ENCODE measurements at places on chromosomes 12 and 14.

DNA sequence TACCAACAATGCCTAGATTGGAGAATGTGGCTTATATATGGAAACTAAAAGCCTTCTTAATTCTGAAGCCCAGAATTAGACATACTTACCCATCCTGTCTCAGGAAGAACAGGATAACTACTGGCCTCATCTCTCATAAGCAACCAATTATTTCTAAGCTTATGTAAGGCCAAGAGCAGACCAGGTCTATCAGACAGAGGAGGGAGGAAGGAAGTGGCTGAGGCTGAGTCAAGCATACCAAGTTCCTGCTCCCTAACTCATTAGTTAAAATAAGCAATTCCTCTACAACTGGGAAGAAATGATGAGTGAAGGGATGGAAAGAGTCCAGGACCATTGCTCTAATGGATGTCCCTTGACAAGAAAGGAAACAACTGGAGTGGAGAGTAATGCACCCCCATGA, 27.0 kb upstream of the INSM2 start:
- no peak for DNase-seq

- DNase-seq: no peak
Measured at GRCh38 chr12:7092986-7093460, 778 bp upstream of the C1R start.

DNA sequence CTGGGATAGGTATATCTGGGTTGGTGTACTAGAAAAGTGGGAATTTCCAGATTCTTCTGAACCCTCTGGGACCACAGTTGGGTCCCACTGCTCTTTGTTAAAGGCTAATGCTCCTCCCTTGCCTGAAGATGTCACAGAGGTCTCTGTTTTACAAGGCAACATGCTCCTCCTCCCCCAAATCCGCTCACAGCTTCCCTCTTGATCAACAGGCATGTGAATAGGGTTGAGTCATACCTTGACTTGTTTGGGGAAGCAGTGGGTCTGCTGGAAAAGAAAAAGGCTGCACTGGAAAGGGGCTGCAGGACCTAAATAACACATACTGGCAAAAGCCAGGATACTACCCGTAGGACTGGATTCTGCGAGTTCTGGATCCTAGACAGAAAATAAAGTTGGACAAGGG, 165.4 kb upstream of the TMEM260 start:
- no peak for DNase-seq

GRCh38 chr14:69355154-69355597, 42.9 kb downstream of the ERH start:
- DNase-seq: no peak

- peak; percentile 69 for DNase-seq
Measured at GRCh38 chr12:122072031-122072970, 6.3 kb upstream of the MLXIP start.

GRCh38 chr12:71896205-71896882, 42.3 kb upstream of the TPH2 start:
- no peak for DNase-seq

DNA sequence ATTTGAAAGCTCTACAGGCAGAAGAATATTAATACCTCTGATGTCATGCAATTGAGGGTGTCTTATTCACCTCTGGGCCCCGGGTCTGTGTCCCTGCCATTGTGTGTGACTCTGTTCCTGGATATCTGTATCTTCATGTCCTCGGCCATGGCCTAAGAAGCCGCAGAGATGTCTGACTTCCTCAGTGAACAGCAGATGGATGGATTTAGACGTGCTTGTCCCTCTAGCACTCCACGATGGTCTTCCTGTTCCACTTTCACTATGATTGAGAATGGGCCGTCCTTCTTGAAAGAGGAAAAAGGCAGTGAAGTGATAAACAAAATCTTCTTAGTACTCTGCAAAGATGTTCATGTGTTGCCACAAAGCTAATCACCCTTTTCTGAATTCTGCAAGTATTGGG, 217.4 kb downstream of the SLC41A2 start:
- DNase-seq: no peak

DNA sequence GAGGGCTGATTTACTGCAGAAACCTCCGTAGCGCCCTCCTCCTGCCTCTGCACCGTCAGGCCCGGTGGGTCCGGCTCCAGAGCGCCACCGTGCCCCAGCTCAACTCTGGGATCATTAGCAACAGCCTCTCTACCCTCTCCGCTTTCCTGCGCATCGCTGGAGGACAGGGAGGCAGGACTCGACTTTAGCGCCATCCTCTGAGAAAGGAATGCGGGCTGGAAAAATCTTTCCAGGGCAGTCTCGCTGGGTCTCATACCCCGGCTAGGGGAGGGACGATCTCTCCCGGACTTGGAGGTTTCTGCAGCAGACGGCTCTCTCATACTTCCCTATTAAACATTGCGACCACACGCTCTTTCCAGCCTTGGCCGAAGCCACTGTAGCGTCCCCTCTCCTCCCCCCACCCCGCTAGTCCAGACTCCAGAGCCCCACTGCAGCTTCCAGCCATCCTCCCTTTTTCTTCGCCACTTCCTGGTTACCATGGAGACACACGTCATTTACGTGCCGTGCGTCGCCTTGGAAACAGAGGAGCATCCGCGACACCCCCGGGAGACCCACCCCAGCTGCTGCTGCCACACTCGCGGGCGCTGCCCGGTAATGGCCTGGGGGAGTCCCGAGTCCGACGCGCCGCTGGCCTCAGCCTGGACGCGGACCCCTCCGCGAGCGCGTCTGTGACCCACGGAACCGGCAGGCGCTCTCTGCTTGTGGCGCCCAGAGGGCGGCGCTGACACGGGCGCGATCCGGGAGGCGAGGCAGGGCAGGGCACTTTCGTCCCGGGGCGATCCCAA, at the start of gene CCDC184:
Gene CCDC184 (plus strand): TSS at position 554 of the 785 bp plus-strand sequence. CDS start 479 bp downstream, outside the sequence.
- DNase-seq: peak; percentile 64

- DNase-seq: no peak
Measured at GRCh38 chr14:85416771-85417170, 113.2 kb upstream of the FLRT2 start.

GRCh38 chr12:81168445-81168844, 90.6 kb downstream of the ACSS3 start:
- DNase-seq: no peak

GRCh38 chr12:83468988-83469908, 782.5 kb downstream of the TMTC2 start:
- DNase-seq: no peak

- peak; percentile 79 for DNase-seq
Measured at GRCh38 chr12:111405149-111405858, 419 bp upstream of the SH2B3 start.

DNA sequence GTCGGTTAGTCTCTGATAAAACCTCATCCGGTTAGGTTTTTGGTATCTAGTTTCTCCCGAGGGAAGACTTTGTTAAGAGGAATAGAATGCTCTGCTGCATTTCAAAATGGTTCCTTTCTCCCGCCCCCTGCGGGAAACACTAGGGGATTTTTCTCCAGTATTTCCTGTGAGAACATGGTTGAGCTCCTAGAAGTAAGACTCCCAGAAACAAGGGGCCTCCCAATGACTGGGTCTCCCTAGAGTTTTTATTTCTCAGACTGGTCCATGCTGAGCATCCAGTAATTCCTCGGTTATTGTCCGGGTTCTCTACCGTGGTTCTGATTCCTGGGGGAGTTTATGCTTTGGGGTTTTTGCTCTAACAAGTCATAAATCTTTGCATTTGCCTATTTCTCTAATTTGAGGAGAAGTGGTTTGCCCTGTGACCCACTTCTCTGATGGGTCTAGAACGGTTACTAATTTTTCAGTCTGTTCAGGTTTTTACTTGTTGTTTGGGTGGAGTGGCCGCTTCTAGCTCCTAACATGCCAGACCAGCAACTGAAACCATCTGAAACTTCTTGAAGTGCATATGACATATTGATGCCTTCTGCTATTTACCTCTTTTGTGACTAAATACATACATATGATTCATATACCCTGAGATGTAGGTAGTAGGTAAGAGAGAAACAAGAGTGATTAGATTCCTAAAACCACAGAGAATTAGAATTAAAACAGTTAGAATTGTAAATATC, 25.1 kb downstream of the TESPA1 start:
- DNase-seq: no peak

Measured in NCI-H2081 (cell line).